Right ventricle myocardium inferior (tissue), 1 donor: ENCODE measurements at places on chromosomes 3 and 15.

DNA sequence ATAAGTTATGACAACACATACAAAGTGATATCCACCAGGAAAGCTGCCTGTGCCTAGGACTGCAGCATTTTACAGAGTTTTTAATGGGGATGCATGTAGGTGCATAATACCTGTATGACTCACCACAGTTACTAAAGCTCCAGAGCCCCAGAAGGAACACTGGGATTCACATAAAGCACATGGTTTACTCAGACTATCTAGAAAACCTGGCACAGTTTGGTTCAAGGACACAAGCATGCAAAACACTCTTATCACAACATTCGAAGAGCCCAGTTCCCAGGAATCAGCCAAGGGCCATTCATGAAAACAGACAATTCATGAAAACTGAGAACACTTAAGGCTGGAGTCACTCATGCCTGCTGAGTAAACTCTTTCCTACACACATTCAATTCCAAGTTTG lies 261.0 kb downstream of the PYDC2 start:
- no peak for DNase-seq

DNA sequence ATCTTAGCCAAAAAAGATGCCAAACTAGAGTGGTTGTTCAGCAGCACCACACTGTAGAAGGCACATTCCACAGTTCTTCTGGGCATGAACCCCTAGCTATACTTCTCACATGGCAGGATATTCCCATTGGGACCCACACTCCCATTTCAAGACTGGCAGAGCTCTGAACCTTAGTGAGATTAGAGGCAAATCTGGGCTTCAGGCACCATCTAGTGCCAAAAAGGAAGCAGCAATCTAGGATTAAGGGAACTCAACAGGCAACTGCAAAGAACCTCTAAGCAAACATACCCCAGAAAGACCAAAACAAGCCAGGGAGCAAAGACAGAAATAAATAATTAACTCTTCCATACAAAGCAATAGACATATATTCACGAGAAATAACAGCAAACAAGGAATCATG lies 66.2 kb downstream of the TAFA4 start:
- DNase-seq, result no peak

DNA sequence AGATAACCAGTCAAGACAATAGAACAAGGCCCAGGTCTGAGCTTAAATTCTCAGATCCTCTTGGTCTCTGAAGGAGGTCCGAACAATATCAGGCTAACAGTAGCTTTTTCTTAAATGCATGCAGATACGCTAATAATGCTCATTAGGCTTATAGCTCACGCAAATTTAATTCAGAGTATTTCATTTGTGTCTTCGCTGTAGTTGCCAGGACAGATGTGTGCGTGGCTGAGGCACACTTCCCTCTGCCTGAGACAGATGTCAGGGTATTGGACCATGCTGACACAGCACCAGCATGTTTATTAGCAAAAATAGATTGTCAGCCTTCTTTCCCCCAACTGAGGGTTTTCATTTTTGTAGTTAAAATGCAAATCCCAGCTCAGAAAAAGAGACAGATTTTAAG lies 102.9 kb upstream of the BFSP2 start:
- DNase-seq, result no peak

- DNase-seq, result no peak
These were observed 29.5 kb upstream of the ZNF774 start for GRCh38 chr15:90322538-90322937.

DNA sequence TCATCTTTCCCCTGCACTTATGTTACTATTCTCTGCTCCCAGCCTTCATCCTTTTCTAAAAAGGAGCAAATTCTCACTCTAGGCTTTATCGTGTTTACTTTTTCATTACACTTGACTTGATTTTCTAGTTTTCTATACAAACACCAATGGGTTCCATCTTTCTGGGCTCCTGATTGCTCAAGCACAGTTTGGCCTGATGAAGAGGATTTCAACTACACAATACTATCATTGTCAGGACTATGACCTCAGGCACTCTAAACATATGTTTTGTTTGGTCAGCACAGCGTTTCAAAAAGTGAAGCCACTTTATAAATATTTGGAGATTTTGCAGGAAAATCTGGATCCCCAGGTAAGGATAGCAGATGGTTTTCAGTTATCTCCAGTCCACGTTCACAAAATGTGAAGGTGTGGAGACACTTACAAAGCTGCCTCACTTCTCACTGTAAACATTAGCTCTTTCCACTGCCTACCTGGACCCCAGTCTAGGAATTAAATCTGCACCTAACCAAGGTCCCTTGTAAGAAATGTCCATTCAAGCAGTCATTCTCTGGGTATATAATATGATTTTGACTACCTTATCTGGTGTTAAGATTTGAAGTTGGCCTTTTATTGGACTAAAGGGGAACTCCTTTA lies 86.2 kb downstream of the TGFBR2 start:
- no peak for DNase-seq

- DNase-seq, result no peak
These were observed 62.6 kb downstream of the OSBPL10 start for GRCh38 chr3:31918179-31919150.
